GM23248 (cell line): ENCODE measurements at places on chromosomes 7 and 10.
A peak's percentile ranks its signal among the peaks of the same experiment; 100 is the strongest.

DNA sequence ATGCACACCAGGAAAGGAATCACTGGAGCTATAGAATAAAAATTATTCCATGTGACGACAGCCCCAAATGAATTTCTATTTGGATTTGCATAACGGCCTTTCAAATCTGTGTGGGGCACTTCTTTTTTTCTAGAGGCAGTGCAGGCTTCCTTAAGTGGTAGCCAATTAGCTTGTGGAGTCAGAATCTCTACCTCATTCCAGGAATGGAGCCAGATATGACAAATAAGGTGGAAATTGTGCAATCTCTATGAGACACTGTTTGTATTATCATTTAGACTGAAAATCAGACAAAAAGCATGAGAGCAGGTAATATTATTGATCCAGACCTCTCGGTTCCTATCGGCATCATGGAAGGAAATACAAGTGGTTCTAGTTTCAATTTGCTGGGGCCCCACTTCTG lies 78.7 kb downstream of the BEND7 start:
- peak; percentile 90 for DNase-seq

GRCh38 chr10:12838995-12839927 lies 162.3 kb downstream of the CCDC3 start:
- DNase-seq: no peak

DNA sequence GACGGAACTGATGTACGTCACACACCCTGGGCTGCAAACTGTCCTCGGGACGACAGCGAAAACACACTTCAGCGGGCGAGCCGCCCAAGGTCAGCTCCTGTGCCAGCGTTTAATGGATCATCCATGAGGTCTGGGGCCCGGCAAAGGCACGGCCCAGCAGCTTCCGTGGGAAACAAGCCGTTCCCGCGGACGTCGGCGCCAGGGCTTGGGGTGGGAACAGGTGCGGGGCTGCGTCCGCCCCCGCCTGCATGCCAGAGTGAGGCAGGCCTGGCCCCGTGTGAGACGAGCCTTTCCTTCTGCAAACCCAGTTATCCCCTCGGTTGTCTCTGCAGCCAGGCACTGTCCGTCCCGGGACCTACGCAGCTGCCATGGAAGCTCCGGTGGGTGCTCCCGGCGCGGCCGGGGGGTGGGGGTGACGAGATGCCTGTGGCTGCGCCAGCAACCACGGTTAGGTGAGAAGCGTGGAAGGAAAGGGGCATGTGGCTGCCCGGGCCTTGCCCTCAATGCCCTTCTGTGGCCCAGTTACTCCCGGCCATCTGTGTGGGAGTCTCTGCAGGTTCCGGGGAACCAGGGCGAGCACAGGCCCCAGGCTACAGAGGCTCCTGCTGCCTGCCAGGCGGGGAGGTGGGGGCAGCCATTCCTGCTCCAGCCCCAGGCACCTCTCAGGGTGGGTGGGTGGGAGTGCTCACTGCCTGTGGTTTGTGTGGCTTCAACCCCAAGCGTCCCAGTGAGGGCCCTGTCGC lies 42.2 kb upstream of the PDGFA start:
- no peak for DNase-seq

- no peak for DNase-seq
These were observed 14.7 kb upstream of the TBRG4 start for GRCh38 chr7:45126201-45126600.

DNA sequence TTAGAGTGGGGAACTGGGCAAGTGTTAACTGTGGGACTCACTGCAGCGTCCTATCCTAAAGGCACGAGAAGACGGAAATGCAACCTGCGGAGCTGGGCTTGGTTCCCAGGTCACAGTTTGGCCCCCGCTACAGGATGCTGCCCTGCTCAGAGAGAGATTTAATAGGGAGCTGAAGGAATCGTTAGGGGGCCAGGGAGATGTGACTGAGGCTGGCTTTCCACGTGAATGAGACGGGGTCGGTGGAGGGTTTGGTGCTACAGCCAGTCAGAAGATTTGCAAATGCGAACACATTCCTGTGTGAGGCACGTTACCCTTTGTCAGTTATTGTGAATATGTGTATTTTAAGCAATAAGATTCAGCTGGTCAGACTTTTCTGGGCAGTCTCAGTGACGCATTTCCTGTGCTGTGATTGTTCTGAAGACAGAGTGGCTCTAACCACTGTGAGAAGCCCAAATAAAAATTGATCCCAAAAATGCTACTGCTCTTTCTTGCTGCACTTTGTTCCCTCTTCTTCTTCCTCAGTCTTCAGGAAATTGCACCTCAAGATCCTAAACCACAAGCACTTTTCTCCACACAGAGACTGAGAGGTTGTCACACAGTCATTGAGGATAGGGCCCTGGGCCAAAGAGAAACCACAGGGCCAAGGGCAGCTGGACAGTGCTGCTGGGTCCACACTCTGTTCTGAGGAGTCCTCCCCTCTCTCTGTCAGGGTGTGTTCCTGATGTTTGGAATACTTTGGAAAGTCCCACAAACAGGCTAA lies 21.2 kb downstream of the CYP17A1 start:
- DNase-seq: peak; percentile 88

DNA sequence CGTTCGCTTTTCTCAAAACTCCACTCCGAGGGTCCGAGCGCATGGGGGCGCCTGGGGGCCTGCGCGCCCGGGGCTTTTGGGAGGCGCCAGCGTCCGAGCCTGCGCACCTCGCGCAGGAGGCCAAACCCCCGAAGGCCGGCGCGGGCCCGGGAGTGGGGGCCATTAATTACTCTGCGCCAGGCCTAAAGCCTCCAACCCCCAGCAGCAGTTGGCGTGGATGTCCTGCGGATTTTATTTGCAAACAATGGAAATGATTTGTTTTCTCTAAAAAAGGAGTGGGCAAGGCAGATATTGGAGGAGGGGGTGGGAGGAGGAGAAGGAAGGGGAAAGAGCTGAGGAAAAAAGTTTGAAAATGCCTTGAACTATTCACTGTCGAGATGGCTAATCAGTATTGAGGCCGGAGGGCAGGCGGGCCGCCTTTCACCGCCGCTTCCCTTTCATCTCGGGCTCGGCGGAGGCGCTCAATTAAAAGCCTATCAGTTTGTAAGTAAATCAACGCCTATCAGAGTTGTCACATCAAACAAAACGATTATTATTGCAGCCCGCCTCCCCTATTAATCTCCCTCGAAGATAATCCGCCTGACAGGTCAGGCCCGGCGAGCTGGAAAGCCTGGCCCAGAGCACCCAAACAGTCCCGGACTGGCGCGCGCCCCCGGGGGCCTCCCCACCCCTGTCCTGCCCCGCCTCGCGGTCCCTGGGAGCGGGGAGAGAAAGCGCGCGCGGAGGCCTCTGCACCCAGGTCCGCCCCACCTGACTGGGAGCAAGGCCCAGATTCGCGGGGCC lies 3.4 kb upstream of the ZNF503 start:
- DNase-seq: no peak

- no peak for DNase-seq
These were observed 26.4 kb downstream of the C10orf71 start for GRCh38 chr10:49325131-49325915.

DNA sequence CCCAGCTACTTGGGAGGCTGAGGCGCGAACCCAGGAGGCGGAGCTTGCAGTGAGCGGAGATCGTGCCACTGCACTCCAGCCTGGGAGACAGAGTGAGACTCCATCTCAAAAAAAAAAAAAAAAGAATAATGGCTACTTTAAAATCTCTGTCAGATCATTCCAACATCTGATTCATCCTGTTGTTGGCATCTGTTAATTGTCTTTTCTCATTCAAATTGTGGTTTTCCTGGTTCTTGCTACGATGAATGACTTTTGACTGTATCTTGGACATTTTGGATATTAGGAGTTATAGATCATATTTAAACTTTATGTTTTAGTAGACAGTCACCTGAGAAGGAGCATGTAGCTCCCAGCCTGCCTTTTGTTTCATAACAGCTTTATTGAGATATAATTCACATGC lies 8.5 kb downstream of the TPST1 start:
- DNase-seq: peak; percentile 73

GRCh38 chr7:112300072-112300471 lies 93.6 kb downstream of the ZNF277 start:
- no peak for DNase-seq

GRCh38 chr7:37592366-37592765 lies 91.2 kb upstream of the GPR141 start:
- no peak for DNase-seq

DNA sequence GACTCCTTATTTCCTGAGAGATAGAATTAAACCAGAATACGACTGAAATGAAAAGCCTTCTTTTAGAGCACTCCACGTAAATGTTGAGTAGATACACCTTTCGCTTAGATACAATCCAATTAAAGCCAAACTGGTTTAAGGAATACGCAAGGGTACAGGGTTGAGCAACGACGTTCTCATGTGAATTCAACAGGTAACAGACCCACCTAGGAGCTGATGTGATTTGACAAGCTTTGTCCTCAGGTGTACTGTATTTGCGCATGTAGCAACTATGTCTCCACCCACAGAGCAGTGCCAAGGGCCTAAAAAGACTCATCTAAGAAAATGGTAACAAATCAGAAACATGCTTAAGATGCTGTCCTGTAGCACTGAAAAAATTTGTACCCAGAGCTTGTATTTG lies 139.6 kb downstream of the GATA3 start:
- DNase-seq: no peak

- DNase-seq: peak; percentile 54
These were observed 47.6 kb downstream of the STEAP1B start for GRCh38 chr7:22452142-22452959.

- DNase-seq: peak; percentile 88
These were observed 44.2 kb downstream of the PDLIM1 start for GRCh38 chr10:95246582-95247051.

- DNase-seq: no peak
These were observed 741 bp downstream of the PRAP1 start for GRCh38 chr10:133347710-133348517.

- DNase-seq: no peak
These were observed 41.5 kb downstream of the ARHGAP19 start for GRCh38 chr10:97250952-97251351.
